Lower leg skin (tissue), 4 donors: ENCODE measurements at places on chromosomes 16 and 17. TPM values are rescaled to one million over a fixed set of nuclear protein-coding genes. Genes with fewer than 3 reads are reported as not detected.

- no peak for DNase-seq
These were observed 10.9 kb downstream of the SMCR8 start for GRCh38 chr17:18326039-18326438.

Gene ITGB4
- total RNA-seq: 435 TPM

Gene ARL5C
- total RNA-seq: not detected

Gene VTN
- not detected for total RNA-seq

DNA sequence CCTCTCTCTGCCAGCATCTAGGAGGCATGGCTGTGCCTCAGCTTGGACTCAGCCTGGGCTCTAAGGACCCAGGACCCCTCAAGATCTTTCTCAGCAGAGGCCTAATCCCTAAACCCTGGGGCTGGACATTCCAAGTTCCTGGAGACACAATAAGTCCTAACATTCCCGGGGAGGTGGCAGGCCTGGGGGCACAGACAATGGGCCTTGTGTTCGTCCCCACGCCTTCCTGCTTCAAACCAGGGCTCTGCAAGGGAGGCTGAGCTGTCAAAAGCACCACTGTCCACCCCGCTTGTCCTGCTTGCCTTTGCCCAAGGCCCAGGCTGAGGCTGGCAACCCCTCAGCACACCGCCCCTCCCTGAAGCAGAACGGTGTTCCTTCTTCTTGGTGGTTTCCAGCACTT, 13.7 kb downstream of the SDK2 start:
- DNase-seq: no peak

Gene TMEM100
- 3.5 TPM for total RNA-seq

DNA sequence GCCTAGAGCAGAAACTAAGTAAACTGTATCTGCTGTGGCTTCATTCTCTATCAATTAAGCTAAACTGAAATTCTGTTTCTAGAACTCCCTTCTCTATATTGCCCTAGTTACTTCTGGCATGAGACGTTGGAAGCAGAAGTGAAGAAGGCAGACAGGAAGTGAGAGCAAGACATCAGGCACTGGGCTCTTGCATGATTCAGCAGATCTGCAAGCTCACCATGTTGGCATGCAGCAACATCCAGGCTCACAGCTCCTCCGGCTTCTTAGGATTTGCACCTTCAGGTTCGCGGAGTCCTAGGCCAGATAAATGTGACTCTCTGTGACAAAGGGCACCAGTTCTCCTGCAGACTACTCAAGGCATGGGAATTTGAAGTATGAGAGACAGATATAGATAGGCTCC, 148.3 kb downstream of the CDH8 start:
- peak; percentile 15 for DNase-seq

Gene ZG16B
- total RNA-seq: 5.6 TPM

DNA sequence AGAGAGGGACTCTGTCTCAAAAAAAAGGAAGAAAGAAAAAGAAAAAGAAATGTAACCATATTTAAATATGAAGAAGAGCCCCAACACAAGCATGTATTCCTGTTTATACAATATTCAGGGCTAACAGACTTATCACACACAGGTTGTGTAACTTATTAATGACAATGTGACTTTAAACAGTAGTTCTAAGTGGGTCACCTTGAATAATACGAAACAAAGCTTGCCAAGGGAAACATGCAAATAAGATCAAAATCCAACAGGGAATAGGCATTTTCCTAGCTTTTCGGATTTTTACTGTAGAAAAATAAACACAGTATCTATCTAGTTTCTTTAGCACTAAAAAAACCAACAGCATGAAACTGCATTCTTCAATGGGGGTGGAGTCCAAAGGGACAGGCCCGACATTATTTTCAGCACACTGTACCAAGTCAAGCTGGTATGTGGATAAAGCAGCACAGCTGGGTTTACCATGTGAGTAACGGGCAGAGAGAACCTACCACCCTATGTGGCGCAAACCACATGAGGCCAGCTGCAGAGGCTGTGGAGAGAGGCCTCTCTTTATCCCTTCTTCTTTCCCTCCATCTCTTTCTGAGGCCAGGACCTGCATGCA, 45.3 kb downstream of the TOM1L2 start:
- peak; percentile 21 for DNase-seq

DNA sequence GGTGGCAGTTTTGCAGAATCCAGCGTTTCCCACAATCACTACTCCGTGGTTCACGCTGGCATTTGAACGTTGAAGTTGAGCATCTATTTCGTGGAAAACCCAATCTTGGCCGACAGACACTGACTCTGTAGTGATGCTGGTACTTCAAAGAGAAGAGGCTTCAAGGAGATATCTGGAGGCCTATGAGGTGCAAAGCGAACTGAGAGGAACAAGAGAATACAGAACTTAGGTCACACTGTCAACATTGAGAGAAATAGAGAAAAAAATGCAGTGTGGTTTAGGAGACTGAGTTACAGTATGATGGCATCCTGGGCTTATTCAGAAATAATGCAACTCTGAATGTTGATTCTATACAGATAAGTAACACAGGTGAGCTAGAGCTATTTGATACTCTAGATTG, 16.0 kb downstream of the CCL16 start:
- peak; percentile 42 for DNase-seq

GRCh38 chr16:73846356-73846755, 450.3 kb upstream of the PSMD7 start:
- no peak for DNase-seq

- DNase-seq: no peak
These were observed 508.0 kb downstream of the WWOX start for GRCh38 chr16:78607465-78607864.

DNA sequence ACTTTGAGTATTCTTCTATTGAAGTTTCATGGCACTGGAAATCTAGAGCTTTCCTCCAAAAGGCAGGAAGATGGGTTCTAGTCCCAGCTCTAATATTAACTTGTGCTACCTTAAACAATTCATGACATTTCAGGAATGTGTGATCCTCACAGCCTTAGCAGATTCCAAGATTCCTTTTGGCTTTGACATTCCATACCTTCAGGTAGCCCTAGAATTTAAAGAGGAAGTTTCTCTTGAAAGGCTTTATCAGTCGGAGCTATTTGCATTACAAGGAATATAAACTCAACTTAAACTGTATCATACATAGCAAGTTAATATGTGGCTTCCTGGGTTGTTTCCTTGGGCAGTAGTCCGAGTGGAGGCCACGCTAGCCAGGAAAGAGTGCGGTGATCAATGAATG, 330.0 kb downstream of the SHISA9 start:
- no peak for DNase-seq

- no peak for DNase-seq
These were observed 28.9 kb upstream of the GSE1 start for GRCh38 chr16:85584267-85584666.

DNA sequence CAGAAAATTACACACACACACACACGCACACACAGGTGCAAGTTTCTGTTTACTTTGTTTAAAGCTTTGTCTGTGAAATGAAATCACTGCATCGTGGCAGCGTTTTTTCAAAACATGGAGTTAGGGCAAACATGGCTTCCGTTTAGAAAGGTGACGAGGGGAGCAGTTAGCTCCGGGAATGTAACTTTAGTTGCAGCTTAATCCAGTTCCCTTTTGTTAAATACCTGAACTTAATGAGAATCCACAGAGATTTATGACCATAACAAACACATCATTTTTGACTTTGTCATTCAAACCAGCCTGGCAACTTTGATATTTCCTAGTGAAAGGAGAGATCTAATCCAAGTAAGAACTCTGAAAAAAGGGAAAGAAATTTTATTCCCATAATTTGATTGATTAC, 12.1 kb downstream of the HS3ST3A1 start:
- DNase-seq: no peak

DNA sequence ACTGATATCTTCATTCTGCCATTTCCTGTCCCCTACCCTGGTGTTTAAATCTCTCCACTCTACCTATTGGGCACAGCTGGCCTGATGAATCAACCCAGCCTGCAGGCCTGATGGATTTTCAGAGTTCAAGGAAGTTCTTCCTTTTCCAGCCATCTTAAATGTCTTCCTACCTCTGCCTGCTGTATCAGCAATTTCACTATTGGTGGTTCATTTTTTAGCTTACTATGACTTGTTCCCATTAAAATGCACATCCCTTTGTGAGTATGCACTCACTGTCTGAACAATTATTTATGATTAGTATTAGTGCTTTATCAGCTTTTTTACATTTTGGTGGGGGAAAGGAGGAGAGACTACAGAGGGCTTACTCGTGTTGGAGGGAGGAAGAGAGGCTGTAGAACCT, 48.6 kb upstream of the CRHR1 start:
- DNase-seq: no peak

Gene CTRB1
- not detected for total RNA-seq

GRCh38 chr16:28602529-28602928, 5.7 kb upstream of the SULT1A2 start:
- no peak for DNase-seq

- DNase-seq: no peak
These were observed 147.4 kb downstream of the CYLD start for GRCh38 chr16:50889276-50889675.

Gene MSLN
- 4.3 TPM for total RNA-seq

DNA sequence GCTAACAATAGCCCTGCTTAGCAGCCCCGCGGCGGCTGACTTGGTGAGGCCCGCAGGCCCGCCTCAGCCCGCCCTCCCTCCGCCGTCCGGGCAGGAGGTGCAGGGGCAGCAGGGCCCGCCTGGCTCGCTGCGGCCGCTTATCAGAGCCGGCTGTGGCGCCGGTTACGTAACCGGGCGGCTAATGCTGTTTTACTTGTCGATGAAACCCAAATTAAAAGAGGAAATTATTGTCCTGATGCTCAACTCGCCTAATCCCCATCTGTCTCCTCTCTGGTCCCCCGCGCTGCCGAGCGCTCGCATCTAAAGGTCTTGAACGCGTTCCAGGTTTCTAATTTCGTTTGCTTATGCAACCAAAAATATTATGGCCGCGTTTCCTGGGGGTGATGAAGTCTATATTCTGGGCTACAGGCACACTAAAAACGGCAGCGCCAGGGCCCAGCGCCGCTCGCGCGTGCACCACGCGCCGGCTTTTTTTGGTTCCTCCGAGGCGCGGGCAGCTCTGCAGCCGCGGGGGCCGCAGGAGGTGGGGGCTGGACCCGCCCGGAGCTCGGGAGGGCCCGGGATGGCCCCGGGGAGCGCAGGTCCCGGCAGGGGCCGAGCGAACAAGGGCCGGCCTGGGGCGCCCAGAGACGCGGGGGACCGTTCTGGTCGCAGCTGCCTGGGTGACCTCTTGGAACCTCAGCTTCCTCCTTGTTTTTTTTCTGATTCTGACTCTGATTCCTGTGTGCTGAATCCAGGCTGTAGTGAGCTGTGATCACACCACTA, 65.2 kb upstream of the TOB1 start:
- DNase-seq: peak; percentile 95

DNA sequence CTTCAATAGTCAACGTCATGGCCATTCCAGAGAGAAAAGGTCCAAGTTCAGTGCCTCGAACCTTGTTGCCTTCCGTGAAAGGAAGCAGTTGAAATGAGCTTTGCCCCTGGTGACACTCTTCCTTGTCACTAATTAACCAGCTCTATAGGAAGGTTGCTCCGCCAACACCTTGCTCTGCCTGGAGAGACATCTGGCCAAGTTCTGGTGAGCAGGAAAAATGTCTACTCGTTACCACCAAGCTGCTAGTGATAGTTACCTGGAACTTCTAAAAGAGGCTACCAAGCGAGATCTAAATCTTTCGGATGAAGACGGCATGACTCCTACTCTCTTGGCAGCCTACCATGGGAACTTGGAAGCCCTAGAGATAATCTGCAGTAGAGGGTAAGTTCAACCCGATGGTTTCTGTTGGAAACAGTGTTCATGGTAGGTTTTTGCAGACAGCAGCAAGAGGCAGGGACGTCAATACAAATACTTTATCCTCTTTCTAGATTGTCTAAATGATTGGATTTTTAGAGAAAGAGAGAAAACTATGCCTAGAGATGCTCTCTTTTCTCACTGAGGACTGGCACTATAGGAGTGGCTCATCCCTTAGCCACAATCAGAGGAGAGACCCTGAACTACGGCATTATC, at the start of gene ANKS4B:
Gene ANKS4B (plus strand): TSS at position 179 of the 630 bp plus-strand sequence. CDS start 39 bp downstream, at position 218.
- DNase-seq: no peak

Gene GEMIN4
- total RNA-seq: 36.6 TPM

DNA sequence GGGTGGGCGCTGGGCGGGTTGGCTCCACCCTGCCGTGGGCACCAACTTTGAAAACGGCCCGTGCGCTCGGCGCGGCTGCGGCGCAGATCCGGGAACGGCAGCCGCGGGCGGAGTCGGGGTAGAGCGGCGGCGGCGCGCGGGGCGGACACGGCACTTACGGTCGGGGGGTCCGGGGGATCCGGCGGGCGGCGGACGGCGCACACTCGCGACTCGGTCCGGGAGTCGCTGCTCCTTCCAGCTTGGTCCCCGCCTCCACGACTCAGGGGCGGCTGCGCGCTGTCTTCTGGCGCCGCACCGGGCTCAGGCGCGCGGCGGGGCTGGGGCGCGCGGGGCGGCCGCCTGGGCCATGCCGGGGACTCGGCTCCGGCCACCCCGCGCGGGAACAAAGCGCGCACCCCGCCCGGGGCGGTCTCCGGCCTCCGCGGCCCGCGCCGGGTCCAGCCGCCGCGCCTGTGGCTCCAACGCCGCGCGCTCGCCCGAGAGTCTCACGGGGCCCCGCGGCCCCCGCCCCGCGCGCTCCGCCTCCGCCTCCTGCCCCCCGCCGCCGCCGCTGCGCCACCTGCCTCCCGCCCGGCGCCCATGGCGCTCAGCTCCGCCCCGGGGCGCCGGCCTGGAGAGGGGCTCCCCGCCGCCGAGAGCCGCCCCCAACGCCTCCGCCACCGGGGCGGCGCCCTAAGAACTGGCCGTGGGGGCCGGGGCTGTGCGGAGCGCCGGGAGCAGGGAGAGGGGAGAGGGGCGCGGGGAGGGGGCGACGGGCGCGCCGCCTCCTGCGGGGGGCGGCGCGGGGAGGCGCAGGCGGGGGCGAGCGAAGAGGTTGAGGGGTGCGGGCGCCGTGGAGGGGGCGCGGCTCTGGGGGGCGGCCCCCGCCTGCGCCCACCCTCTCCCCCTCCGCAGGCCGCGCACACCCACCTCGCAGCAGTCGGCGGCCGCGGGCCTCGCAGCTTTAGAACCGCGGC, 35.9 kb downstream of the CBFA2T3 start:
- DNase-seq: no peak

Gene CD300LB
- total RNA-seq: not detected

Gene COG7
- 17.6 TPM for total RNA-seq

Gene CLEC18B
- total RNA-seq: not detected

Gene KIF2B
- total RNA-seq: not detected

DNA sequence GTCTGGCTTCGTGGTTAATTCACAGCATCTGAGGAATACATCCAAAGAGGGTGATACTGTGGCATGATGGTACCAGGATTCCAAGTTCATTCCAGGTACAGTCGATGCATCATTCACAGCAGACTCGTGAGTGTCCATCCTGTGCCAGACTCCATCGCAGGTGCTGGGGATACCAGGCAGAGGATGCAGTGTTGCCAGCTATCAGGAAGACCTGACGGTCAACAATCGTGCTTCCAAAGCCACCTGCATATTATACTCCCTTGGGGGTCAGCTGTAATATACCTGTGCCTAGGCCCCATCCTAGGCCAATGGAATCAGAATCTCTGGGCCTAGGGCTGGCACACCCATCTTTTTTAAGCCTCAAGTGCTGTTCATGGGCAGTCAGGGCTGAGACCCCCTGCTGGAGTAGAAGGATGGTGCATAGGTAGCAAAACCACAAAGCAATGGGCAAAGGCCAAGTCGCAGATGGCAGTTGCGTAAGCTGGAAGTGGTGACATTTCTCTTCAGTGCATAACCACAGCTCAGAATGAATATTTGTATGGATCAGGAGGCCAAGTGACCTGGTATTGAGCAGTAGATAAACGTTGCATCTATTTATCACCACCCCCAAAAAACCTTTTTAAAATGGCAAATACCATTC, 42.9 kb upstream of the C16orf78 start:
- DNase-seq: no peak

Gene SLC2A4
- 13.6 TPM for total RNA-seq

Gene KCNJ18
- 29.6 TPM for total RNA-seq

- DNase-seq: no peak
These were observed 12.0 kb downstream of the CBFB start for GRCh38 chr16:67040906-67041305.
